Right forelimb (tissue), 1 donor: ENCODE measurements at places on chromosomes 6 and 20.

DNA sequence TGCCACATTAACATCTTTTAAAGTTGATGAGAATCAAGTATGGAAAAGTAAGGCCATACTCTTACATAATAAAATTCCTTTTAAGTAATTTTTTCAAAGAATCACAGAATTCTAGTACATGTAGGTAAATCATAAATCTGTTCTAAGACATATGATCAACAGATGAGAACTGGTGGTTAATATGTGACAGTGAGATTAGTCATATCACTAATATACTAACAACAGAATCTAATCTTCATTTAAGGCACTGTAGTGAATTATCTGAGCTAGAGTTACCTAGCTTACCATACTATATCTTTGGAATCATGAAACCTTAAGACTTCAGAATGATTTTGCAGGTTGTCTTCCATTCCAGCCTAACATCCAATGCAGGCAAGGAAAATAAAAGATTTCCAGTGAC is 11.6 kb downstream of the PLN start:
- no peak for DNase-seq

DNA sequence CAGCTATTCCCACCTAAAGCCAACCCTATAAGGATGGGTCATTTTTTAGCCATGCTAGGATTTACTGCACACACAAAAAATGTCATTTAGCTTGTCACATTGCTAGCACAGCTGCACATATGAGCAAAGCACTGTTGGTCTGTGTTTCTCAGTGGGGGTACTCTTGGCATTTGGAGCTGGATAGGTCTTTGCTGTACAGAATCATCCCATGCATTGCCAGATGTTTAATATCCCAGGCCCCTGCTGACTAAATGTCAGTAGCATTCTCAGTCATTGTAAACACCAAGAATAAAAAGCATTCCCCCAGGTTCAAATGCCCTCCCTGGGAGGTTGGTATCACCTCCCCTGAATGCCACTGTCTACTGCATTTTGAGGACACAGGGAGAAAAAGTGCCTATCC is 14.6 kb upstream of the LTV1 start:
- no peak for DNase-seq

GRCh38 chr20:37567671-37568588 is 40.3 kb upstream of the BLCAP start:
- peak; percentile 60 for DNase-seq

- DNase-seq = no peak
Observed at GRCh38 chr6:23547851-23548250, 578.2 kb upstream of the NRSN1 start.

GRCh38 chr6:126427713-126428112 is 87.8 kb downstream of the CENPW start:
- DNase-seq = no peak

GRCh38 chr6:97978855-97979271 is 695.8 kb upstream of the MMS22L start:
- no peak for DNase-seq

DNA sequence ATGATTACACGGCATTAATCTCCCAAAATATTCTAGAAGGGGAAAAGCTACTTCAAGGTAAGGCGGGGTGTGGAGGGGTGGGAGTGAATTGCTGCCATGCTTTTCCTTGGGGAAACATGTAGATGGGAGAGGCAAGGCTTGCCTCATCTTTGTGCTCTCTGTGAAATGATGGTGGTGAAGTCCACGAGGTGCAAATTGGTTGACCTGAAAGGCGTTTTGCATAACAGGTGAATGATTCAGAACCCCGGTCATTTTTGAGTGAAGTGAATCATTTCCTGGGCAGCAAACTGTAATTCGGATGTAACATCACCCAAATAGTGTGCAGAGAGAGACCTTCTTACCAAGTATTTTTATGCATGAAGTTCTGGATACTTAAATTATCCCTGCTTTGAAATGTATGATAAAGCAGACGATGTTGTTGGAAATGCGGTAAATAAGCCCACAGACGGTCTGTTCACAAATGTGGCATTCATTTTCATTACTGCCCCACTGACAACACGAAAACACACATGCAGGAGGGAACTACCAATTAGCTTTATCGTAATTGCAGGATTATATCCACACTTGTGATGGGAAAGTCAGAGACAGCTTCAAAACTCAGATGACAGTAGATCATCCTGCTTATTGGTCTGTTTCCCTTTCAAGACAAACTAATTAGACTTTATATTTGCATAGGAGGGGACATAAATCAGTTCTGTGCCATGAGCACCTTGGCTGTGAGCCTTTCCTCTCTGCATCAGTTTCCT is 3.0 kb downstream of the CDH4 start:
- no peak for DNase-seq

DNA sequence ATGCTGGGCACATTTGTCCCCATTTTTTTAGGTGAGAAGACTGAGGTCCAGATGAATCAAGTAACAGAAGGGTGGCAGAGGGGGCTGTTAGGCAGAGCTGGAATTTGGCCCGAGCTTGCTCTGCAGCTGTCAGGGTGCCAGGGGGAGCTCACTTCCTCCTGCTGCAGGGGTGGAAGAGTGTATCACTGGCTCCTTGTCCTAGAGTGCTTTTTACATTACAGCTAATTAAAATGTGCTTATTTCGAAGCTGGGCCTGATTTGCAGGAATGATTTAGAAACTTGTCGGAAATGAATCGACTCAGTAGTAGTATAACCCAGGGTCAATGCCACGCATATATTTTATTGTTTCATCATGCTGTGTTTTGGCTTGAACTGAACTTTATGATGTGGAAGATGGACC is 11.1 kb downstream of the TOX2 start:
- peak; percentile 60 for DNase-seq

DNA sequence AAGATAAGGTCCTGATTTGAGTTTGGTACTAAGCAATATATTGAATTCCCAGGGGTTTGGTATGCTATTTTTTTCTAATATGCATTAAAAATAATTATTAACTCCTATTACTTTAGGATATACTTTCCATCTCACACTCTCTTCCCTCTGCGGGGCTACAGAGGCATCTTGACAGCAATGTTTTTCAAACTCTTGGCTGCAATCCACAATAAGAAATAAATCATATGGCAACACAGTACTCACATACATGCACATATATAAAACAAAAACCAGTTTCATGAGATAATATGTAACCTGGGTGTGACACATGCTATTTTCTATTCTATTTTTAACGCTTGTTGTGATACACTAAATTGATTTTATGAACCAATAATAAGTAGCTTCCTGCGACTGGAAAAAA is 189.5 kb downstream of the UNC5CL start:
- DNase-seq = no peak

GRCh38 chr6:71724456-71725125 is 161.8 kb upstream of the RIMS1 start:
- DNase-seq = no peak

- DNase-seq = peak; percentile 68
Observed at GRCh38 chr6:47097092-47097945, 55.2 kb upstream of the ADGRF1 start.

DNA sequence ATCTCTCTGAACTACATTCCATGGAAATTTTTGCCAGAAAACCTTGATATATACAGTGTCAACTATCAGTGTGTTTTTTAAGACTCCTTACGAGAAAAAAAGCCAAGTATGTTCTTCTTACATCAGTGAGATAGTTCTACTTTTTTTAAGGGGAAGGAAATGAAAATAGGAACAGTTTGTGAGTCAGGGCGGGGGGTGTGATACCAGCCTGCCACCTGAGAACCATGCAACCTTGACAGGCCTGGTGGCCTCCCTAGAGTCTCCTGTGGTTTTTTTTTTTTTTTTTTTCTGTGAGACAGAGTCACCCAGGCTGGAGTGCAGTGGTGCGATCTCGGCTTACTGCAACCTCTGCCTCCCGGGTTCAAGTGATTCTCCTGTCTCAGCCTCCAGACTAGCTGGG is 96.3 kb upstream of the GCM1 start:
- DNase-seq = no peak

- DNase-seq = peak; percentile 61
Observed at GRCh38 chr6:13445005-13445743, 42.2 kb downstream of the GFOD1 start.

- no peak for DNase-seq
Observed at GRCh38 chr6:99415446-99415845, 9.7 kb downstream of the PNISR start.

DNA sequence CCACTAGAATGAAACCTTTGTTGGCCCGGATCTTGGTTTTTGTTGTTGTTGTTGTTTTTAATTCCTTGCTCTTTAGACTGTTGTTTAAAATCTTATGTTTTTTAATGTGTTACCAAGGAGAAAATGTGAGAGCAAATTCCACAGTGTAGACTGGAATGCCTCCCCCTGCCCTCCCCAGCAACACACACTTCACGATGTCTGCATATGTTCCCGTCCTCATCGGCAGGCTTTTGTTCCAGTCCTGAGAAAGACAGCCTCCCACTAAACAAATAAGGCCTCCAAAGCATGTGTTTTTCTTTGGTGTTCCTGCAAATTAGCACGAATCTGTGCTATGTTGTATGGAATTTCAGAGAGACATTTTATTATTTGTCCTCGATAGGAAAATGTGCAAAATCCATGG is 263.3 kb upstream of the QKI start:
- no peak for DNase-seq

DNA sequence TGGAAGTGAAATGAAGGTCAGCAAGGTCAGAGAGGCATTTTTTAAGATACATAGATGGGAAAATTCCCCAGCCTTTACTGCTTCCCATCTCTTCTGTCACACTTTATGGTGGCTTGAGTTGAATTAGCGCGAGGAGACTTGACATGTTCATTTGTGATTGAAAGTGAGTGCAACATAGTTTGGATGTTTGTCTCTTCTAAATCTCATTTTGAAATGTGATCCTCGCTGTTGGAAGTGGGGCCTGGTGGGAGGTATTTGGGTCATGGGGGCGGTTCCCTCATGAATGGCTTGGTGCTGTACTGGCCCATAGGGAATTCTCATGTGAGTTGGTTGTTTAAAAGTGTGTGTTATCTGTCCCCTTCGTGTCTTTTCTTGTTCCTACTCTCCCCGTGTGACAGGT is 237.2 kb downstream of the CDKAL1 start:
- no peak for DNase-seq

DNA sequence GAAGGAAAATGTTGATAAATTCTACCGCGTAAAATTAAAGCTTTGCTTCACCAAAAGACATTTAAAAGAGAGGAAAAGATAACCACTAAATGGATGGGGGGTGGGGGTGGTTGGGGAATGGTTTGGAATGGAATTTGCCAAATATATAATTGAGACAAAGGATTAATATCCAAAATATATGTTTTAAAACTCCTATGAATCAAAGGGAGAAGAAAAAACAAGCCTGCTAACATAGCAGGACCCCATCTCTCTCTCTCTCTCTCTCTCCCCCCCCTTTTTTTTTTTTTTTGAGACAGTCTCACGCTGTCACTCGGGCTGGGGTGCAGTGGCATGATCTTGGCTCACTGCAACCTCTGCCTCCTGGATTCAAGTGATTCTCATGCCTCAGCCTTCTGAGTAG is 13.4 kb upstream of the NR2E1 start:
- DNase-seq = no peak

- no peak for DNase-seq
Observed at GRCh38 chr6:92497281-92497680, 922.1 kb downstream of the EPHA7 start.

DNA sequence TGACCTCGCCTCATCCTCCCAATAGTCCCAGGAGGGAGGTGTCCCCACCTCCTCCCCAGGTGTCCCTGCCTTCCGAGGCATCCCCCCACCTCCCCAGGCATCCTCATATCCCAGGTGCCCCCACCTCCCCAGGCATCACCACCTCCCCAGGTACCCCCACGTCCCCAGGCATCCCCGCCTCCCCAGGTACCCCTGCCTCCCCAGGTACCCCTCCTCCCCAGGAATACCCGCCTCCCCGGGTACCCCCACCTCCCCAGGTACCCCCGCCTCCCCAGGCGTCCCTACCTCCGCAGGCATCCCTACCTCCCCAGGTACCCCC is 198.9 kb downstream of the SYNDIG1 start:
- DNase-seq = peak; percentile 13

DNA sequence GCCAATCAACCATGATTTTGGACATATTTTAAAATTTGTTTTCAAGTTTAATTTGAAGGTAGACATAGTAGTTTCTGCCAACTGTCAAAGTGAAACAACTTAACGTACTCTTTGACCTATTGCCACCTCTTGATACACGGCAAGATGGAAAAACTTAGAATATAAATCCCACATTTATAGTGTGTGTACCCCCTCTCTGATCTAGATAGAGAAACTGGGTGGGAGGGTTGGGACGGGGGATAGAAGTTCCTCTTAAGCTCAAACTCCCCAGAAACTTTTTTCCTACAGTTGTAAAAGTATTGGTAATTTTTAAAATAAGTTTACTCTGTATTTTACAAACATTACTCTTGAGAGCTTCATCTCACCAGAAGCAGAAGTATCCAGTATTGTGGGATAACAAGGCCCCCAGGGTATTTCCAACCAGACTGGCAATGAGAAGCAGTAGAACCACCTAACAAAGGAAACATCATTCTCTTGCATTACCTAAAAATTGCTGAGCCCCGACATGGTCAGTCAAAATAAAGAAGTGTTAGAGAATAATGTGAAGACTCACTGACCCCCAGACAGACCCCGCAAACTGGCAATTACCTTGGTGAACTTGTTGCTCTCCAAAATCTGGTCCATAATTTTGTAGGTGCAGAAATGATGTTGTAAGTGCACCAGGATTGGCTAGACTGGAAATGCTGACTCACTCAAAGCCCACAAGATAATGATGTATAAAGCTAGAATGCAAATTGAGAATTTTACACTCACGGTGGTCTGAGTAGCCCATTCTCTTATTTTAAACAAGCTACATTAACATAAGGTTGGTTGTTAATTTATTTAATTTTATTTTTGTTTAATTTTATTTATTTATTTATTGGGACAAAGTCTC is 74.7 kb upstream of the TNFAIP3 start:
- no peak for DNase-seq

- DNase-seq = no peak
Observed at GRCh38 chr6:37176268-37177076, 6.5 kb downstream of the PIM1 start.
